ENCODE measurements at places on chromosomes 3 and 15. TPM values are rescaled to one million over a fixed set of nuclear protein-coding genes. Genes with fewer than 3 reads are reported as not detected.

DNA sequence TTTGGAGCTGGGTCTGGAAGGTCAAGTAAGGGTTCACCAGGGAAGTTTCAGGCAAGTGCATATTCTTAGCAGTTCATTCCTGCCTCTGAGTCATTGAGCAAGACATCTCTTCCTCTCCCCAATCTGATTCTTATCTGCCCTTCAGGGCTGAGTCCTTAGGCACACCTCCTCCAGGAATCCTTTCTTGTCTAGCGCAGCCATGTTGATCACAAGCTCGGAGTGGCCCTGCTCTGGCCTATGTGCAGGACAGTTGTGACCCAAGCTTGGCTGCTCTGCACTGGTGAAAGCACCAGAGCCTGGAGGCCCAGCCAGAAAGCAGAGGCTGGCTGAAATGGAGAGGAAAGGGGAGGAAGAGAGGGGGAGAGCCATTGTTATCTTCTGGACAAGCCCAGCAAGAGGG, 30.9 kb upstream of the MRPS22 start:
- DNase-seq: no peak

The CASR gene
- not detected for total RNA-seq

The CKMT1B gene
- 0.76 TPM for total RNA-seq

- DNase-seq: no peak
Observed at GRCh38 chr3:151091685-151092345, 6.4 kb downstream of the MED12L start.

DNA sequence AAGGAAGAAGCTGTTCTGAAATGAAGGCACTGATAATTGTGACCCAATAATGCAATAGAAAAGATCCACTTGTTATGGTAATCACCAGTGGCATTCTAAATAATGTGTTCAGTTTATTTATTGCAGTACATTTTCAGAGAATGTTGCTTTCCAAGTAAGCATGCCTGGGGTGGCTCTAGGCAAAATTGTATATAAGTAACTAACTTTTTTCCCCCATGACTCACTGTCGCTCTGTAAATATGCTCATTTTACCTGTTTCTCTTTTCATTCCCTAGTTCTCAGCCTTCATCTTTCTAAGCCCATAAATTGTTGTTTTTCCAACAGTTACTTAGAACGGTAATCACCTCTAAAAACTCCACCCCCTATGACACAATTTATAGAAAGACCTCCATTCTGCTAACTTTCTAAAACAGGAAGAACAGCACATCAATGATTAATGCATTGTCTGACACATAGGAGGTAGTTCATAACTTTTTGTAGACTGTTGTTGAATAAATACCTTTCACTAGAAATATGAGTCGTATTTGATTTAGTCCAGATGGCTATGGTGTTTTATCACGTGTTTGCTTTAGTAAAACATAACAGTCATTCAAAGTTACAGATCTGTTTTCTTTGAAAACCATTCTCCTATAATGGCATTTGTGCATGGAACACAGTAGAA, 143.1 kb downstream of the LSAMP start:
- DNase-seq: no peak

The GPD1L gene
- 223 TPM for total RNA-seq

DNA sequence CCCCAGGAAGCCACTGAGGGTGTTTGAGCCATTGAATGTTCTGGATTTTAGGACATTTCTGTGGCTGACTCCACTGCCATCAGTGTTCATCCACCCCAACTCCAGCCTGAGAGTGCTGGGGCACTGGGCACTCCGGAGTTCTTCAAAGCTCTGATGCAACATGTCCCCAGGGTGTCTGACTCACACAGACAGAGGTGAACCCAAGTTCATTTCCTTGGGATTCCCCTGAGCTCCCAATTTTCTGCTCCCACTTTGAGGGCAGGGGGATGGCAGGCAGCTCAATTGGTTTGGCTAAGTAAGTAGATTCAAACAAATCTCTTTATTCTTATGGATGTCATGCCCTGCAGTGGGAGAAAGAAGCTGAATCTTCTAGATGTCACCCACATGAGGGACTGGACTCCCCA, 2.2 kb downstream of the STRA6 start:
- peak; percentile 61 for DNase-seq

DNA sequence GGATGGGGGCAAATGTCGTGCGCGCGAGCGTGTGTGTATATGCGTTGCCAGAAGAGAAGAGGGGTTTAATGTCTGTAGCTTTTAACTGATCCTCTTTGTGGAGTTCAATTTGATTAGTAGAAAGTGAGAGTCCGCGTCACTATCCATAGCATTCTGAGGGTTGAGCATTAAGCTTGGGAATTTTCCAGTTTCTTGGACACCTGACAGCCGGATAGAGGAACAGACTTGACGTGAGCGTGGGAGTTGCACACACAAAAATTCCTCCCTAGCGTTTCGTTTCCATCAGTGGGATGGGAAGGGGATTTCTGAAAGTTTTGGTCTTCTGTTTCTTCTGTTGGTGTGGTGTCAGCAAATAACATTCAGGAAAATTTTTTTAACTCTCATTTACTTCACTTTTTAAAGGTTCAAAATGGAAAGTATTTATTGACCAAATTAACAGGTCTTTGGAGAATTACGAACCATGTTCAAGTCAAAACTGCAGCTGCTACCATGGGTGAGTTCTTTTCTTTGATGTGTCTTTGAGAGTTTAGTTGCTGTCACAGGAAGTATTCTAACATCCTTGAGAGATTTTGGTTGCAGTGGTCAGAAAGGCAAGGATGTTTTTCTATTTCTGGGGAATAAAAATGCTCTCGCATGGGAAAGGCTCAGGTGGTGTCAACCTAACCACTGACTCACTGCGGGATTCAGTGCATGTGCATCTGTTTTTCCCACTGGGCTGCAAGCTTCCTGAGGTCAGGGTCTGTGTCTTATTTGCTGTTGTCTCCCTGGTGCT, 841 bp downstream of the POGLUT1 start:
- DNase-seq: no peak

The PLSCR5 gene
- not detected for total RNA-seq

The RPL32 gene
- total RNA-seq: 953 TPM

- DNase-seq: no peak
Observed at GRCh38 chr3:10392906-10393461, 72.1 kb upstream of the SEC13 start.

GRCh38 chr3:52645549-52645948, 40.2 kb downstream of the PBRM1 start:
- DNase-seq: no peak

DNA sequence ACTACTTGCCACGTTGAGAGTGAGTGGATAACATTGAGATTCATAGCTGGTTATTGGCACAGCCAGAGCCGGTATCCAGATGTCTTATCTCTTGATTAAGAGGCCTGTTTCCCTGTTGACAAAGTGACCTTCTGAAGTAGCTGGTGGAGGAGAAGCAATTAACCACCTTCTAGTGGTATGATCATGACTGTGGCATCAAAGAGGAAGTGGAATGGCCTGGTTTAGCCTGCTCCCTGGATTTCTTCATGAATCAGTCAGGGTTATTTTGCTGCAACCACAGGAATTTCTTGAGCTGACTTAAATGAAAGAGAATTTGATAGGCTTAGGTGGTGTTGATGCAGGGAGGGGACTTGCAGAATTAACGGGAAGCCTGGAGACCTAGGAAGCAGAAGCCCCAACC, 398.3 kb downstream of the MFSD1 start:
- DNase-seq: no peak

The SI gene
- not detected for total RNA-seq

DNA sequence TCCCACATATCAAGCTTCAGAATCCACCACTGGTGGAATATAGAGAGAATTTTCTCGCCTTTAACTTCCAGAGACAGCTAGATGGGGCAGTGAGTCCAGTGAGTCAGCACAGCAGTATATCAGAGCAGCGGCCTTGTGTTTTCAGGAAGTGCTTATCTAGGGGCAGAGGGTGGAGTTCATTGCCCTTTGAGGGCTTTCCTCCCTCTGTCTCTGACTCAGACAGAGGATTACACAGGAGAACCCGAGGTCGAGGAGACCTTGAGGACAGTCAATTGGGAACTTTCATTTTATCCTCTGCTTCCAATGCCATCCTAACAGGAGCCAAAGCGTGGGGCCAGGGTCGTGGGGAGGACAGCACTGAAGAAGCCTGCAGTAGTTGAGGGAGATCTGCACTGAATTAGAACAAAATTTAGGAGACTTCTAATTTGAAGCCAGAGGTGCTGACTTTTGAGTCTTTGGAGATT, 109.6 kb upstream of the UMPS start:
- DNase-seq: peak; percentile 42

- DNase-seq: no peak
Observed at GRCh38 chr15:54462511-54462913, 484.3 kb downstream of the UNC13C start.

The IL5RA gene
- total RNA-seq: 0.65 TPM

DNA sequence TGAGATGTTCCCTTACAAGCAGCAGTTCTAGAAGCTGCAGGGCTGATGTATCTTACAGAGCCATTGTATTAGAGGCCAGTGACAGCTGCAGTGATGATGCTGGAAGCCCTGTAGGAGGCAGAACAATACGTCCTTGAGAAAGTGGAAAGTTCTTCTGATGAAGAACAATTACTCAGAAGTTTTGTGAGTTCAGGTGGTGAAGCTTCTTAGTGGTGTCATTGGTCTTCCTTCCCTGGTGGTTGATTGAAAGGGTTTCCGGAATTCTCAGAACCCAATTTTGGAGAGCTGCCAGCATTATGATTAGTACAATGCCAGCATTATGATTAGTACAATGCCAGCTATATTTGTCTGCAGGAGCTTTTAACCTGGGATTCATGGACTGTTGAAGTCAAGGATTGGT, 356.4 kb downstream of the MFSD1 start:
- DNase-seq: no peak

DNA sequence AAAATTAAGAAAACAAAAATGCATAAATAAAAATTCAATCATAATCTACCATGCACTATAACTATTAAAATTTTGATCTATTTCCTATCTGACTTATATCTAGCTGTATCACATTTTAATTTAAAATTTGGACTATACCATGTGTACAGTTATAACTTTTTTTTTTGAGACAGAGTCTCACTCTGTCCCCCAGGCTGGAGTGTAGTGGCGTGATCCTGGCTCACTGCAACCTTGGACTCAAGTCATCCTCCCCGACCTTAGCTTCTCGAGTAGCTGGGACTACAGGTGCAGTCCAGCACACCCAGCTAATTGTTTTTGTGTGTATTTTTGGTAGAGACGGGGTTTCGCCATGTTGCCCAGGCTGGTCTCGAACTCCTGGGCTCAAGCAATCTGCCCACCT, 119.9 kb downstream of the ADAM10 start:
- DNase-seq: no peak

DNA sequence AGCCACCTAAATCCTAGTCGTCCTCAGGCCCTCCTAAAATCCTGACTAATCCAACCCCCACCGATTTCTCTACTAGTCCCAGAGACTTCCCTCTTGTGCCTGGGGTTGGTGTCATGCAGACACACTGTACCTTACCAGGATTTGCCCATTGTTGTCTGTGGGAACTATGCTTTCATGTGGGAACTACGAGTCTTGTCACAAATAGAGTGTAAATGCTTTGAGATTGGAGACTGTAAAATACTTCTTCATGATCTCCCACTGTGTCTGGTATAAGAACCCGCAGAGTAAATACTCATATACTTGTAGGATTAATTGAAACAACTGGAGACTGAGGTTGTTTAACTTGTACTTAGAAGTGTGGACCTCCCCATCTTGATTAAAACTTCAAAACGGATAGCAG, 11.2 kb downstream of the B3GNT5 start:
- DNase-seq: no peak

DNA sequence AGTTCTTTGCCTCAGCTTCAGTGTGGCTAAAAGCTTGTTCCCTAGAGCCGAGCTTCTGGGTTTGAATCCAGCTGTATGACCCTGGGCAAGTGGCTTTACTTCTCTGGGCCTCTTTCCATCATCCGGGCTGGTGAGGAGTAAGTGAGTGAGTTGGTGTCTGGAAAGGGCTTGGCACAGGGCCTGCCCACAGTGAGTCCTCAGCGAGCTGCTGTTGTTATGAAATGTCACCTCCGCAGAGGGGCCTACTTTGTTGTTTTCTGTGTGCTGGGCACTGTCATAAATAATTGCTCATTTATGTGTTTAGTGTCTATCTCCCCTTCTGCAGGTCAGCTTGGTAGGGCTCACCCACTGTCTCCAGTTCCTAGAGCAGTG, 31.7 kb downstream of the SLC6A6 start:
- no peak for DNase-seq

GRCh38 chr3:152849996-152850578, 15.2 kb downstream of the P2RY1 start:
- DNase-seq: no peak

The SERPINI2 gene
- total RNA-seq: not detected

DNA sequence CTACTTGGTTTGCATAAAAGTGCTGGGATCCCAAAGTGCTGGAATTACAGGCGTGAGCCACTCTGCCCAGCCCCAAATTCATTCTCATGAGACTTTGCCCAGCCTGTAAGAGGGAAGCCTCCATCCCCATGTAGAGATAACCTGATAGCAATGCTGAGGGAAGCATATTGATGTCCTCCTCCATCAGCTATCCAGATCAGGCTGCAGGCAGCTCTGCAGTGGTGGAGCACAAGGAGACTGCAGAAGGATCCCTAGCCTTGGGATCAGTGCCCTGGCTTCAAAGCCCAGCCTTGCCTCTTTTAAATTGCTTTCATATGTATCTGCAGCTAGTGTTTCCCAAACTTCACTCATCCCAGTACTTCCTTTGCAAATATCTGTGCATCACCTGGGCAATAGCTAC, 32.7 kb downstream of the MECOM start:
- DNase-seq: no peak

- no peak for DNase-seq
Observed at GRCh38 chr3:133998691-133999241, 31.0 kb downstream of the SLCO2A1 start.

The ZBED2 gene
- not detected for total RNA-seq

DNA sequence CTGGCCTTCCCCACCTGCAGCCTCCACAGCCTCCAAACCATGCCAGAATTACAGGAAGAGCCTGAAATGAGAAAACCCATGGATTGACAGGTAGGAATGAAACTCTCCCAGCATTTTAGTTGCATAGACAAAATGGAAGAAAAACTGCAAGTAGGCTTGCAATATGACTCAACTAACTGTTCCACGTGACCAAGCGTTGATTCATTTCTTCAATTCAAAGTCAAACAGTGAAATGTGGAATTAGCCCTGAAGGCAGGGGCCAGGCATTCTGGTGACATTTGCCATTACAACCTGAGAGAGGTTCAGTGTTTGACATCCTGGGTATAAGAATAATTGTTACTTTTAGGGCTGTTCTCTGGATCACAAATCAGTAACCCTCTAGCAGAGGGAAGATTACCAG, 676.5 kb upstream of the CFAP20DC start:
- no peak for DNase-seq

DNA sequence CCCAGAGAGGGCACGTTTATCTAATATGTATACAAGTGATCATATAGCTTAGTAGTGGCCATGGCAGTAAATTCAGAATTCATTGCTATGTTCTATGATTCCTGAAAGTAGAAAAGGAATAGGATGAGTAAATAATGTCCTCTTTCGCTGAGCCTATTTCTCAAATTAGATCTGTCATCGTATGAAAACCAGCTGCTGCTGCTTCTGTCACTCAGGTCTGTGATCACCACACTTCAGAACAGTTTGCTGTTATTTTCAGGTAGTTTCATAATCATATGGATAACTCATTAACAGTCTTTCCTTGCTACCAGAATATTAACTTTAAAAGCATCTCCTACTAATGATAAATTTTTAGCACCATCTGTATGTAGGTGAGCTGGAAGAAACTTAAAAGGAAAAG, 289.1 kb upstream of the AZI2 start:
- DNase-seq: no peak

The CEP152 gene
- total RNA-seq: 1.4 TPM

GRCh38 chr3:195251336-195252065, 19.5 kb downstream of the XXYLT1 start:
- DNase-seq: no peak

The DET1 gene
- total RNA-seq: 6.5 TPM
